Activated CD8-positive, alpha-beta memory T cell treated with anti-CD3 and anti-CD28 coated beads, Interleukin-2, amount 10 ng/mL, durations not matched to agents 7 days and 5 days (primary cell): ENCODE measurements at places on chromosomes 11 and 22. TPM values are rescaled to one million over a fixed set of nuclear protein-coding genes. Genes with fewer than 3 reads are reported as not detected.

SYNGR1 gene
- 4.2 TPM for total RNA-seq

BTG4 gene
- total RNA-seq = not detected

BLID gene
- total RNA-seq = not detected

KRTAP5-8 gene
- not detected for total RNA-seq

IRF7 gene
- total RNA-seq = 267 TPM

TNNI2 gene
- not detected for total RNA-seq

FOLH1 gene
- not detected for total RNA-seq

IFITM1 gene
- total RNA-seq = 909 TPM

RELT gene
- total RNA-seq = 39.6 TPM

CARNS1 gene
- 1.3 TPM for total RNA-seq

LBHD1 gene
- 27.5 TPM for total RNA-seq

LUZP2 gene
- total RNA-seq = not detected

PATE4 gene
- not detected for total RNA-seq

CALCA gene
- total RNA-seq = not detected
